Hepatocyte (in vitro differentiated cells): ENCODE measurements at places on chromosomes 7 and 10. TPM values are rescaled to one million over a fixed set of nuclear protein-coding genes. Genes with fewer than 3 reads are reported as not detected.

PALD1 gene
- 1.1 and 2.2 TPM in 2 replicates for total RNA-seq

NRCAM gene
- 34.4 and 41.5 TPM in 2 replicates for total RNA-seq

TMEM229A gene
- 0.17 and 1.3 TPM in 2 replicates for total RNA-seq

KCNIP2 gene
- 0.36 and 0.87 TPM in 2 replicates for total RNA-seq

COL26A1 gene
- total RNA-seq = 9.4 and 11.6 TPM in 2 replicates

DNA sequence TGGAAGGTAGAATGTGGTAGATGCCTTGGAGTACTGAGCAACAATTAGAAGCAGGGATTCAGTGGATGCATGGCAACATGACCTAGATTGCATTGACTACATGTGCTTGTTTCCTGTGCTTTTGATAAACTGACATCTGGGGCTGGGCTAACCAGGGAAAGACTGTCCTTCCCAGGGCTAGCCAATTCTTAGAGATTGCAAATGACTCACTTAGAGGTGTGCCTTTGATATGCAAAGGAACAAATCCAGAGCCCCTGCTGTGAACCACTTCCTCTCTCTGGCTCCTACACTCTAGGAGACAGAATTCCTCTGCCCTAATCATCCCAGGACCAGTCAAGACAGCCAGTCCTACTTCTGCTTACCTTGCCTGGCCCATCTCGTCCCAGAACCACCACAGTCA lies 651.5 kb downstream of the LRMDA start:
- no peak overlapping the region for H3K4me3 ChIP-seq
- no peak for DNase-seq
- H3K36me3 ChIP-seq = no peaks in the 10 kb centered on the region
- H3K4me1 ChIP-seq = peaks cover 14% of the 10 kb centered on the region
- no peaks in the 10 kb centered on the region for H3K27me3 ChIP-seq

- no peak overlapping the region for H3K4me3 ChIP-seq
- H3K4me1 ChIP-seq = peaks cover 57% of the 10 kb centered on the region
- peak overlapping the region; percentile 97 for H3K27ac ChIP-seq
- no peaks in the 10 kb centered on the region for H3K36me3 ChIP-seq
- DNase-seq = peak; percentile 74
Measured at GRCh38 chr10:132520177-132520811, 17.3 kb upstream of the INPP5A start.

GRCh38 chr10:42734536-42734935 lies 48.1 kb upstream of the BMS1 start:
- DNase-seq = no peak
- no peak overlapping the region for H3K4me3 ChIP-seq
- H3K4me1 ChIP-seq = no peaks in the 10 kb centered on the region
- no peaks in the 10 kb centered on the region for H3K27me3 ChIP-seq
- H3K36me3 ChIP-seq = no peaks in the 10 kb centered on the region

GRCh38 chr7:23410446-23411183 lies 59.7 kb downstream of the IGF2BP3 start:
- DNase-seq = no peak
- no peak overlapping the region for H3K4me3 ChIP-seq
- peaks cover 4% of the 10 kb centered on the region for H3K36me3 ChIP-seq
- no peak overlapping the region for H3K27ac ChIP-seq

DNA sequence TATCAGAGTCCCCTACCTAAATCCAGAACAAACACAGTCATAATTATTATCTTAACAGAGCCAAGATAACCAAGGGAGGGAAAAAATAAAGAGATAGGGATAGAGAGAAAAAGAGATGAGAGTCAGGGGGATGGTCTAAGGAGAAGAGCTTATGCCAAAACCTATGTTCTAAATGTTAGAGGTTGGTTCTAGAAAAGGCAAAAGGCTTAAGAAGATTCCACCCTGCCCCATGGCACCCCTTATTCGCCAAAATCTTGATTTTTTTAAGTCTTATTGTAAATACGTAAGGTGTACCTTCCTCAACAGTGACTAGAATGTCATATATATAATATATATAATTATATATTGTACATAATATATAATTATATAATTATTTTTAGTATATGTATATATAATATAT lies 29.6 kb upstream of the CTNNA3 start:
- DNase-seq = no peak
- H3K36me3 ChIP-seq = no peaks in the 10 kb centered on the region
- H3K27ac ChIP-seq = no peak overlapping the region
- no peak overlapping the region for H3K4me3 ChIP-seq
- H3K27me3 ChIP-seq = no peaks in the 10 kb centered on the region

DNA sequence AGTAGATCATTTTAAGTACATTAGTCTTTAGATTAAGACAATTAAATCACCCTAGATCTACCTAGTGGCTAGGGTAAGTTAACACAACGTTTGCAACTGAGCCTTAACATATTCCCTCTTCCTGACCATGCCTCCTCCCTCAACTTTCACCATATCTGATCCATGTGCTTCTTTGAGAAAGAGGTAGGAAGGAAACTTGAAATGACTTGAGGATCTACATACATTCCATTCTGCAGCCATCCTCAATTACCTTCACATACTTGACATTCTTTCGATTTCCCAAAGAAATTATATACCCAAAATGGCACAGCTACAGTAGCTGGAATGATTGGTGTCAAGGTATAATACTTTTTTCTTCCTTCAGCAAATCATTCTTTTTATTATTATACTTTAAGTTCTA lies 12.9 kb upstream of the SEPTIN7 start:
- DNase-seq = no peak
- H3K4me1 ChIP-seq = no peaks in the 10 kb centered on the region
- H3K27ac ChIP-seq = no peak overlapping the region
- H3K4me3 ChIP-seq = no peak overlapping the region
- H3K36me3 ChIP-seq = no peaks in the 10 kb centered on the region
- no peaks in the 10 kb centered on the region for H3K27me3 ChIP-seq

GRCh38 chr10:734481-734880 lies 45.0 kb upstream of the DIP2C start:
- H3K4me3 ChIP-seq = no peak overlapping the region
- H3K27ac ChIP-seq = no peak overlapping the region
- peaks cover 5% of the 10 kb centered on the region for H3K27me3 ChIP-seq

GRCh38 chr7:111012149-111012548 lies 78.8 kb upstream of the LRRN3 start:
- DNase-seq = no peak
- H3K4me3 ChIP-seq = no peak overlapping the region
- no peaks in the 10 kb centered on the region for H3K27me3 ChIP-seq
- H3K36me3 ChIP-seq = no peaks in the 10 kb centered on the region
- H3K4me1 ChIP-seq = no peaks in the 10 kb centered on the region

- H3K27ac ChIP-seq = peak overlapping the region; percentile 98
- H3K36me3 ChIP-seq = no peaks in the 10 kb centered on the region
- peaks cover 16% of the 10 kb centered on the region for H3K27me3 ChIP-seq
- DNase-seq = peak; percentile 88
- peaks cover 6% of the 10 kb centered on the region for H3K4me1 ChIP-seq
Measured at GRCh38 chr7:151875942-151876898, 695 bp downstream of the PRKAG2 start.

- no peak overlapping the region for H3K4me3 ChIP-seq
- H3K27ac ChIP-seq = no peak overlapping the region
- H3K4me1 ChIP-seq = peaks cover 9% of the 10 kb centered on the region
- H3K36me3 ChIP-seq = no peaks in the 10 kb centered on the region
Measured at GRCh38 chr10:10869592-10869991, 148.1 kb upstream of the CELF2 start.

GRCh38 chr7:119999738-120000475 lies 273.1 kb upstream of the KCND2 start:
- H3K36me3 ChIP-seq = no peaks in the 10 kb centered on the region
- no peak overlapping the region for H3K4me3 ChIP-seq
- no peaks in the 10 kb centered on the region for H3K27me3 ChIP-seq

DNA sequence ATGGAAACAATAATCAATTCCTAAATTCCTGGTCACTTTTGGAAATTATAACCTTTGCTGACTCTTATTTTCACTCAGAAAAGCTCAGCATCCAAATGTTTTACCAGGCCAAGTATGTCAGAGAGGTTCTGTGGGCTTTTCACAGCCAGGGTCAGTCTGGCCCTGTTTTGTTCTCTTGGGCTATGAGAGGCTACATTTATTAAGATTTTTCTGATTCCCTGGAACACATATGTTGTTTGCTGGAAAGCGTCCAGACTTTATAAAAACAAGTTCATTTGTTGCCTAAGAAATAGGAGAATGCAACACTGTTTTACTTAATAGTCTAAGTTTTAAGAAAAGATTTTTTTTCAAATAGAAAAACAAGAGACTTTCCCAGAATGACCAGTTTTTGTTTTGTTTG lies 238.4 kb upstream of the PLXDC2 start:
- no peaks in the 10 kb centered on the region for H3K36me3 ChIP-seq
- DNase-seq = no peak
- H3K27me3 ChIP-seq = no peaks in the 10 kb centered on the region
- no peak overlapping the region for H3K27ac ChIP-seq
- no peaks in the 10 kb centered on the region for H3K4me1 ChIP-seq
- no peak overlapping the region for H3K4me3 ChIP-seq

DNA sequence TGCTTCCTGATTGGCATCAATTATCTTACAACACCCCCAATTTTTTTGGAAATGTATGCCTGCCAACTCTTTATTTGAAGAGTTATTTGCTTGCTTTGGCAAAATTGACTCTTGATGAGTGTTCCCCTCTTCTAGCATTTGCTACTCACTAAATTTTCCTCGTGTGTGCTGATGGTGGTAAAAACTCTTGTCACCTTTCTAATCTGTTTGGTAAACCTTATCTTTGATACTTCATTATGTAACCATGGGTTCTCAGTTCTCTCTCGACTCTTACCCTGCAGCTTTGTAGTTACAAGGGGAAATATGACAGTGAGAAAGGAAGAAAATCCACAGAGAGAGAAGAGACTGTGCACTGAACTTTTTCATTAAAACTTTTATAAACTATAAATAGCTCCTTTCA lies 102.5 kb downstream of the CDK14 start:
- H3K36me3 ChIP-seq = no peaks in the 10 kb centered on the region
- H3K27ac ChIP-seq = no peak overlapping the region
- no peaks in the 10 kb centered on the region for H3K4me1 ChIP-seq
- no peaks in the 10 kb centered on the region for H3K27me3 ChIP-seq

- H3K36me3 ChIP-seq = no peaks in the 10 kb centered on the region
- H3K27me3 ChIP-seq = no peaks in the 10 kb centered on the region
- H3K27ac ChIP-seq = peak overlapping the region; percentile 6
- H3K4me3 ChIP-seq = no peak overlapping the region
- DNase-seq = peak; percentile 17
- peaks cover 10% of the 10 kb centered on the region for H3K4me1 ChIP-seq
Measured at GRCh38 chr10:67492317-67493019, 203.5 kb downstream of the CTNNA3 start.

GRCh38 chr10:90968328-90969081 lies 47.6 kb upstream of the ANKRD1 start:
- DNase-seq = no peak
- H3K27ac ChIP-seq = no peak overlapping the region
- no peaks in the 10 kb centered on the region for H3K27me3 ChIP-seq
- H3K4me3 ChIP-seq = no peak overlapping the region

DNA sequence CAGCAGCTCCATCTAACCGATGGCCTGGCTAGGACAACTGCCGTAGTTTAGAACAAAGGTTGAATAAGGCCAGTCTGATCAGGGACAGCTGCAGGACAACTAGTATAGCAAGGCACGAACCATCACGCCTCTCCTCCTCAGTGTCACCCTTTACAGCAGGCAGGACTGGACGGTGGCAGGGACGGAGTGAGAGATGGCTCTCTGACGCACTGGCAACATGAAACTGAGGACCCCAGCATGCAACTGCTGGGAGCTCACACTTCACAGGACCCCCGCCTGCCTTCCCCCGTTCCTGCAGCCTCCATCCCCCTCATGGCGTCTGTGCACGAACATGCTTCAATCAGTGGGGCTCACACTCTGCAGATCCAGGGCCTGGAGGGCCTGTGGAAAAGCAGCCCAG lies 53.7 kb downstream of the ZRANB1 start:
- H3K27me3 ChIP-seq = no peaks in the 10 kb centered on the region
- H3K4me3 ChIP-seq = no peak overlapping the region
- no peaks in the 10 kb centered on the region for H3K4me1 ChIP-seq
- H3K36me3 ChIP-seq = no peaks in the 10 kb centered on the region
- DNase-seq = no peak
